Mesangial cell (primary cell): ENCODE measurements at places on chromosomes 5 and 9. TPM values are rescaled to one million over a fixed set of nuclear protein-coding genes. Genes with fewer than 3 reads are reported as not detected.

Gene CCL27
- total RNA-seq: 0.25 TPM in 1 of 2 replicates, not detected in the other

Gene MRPS2
- total RNA-seq: 67.8 and 85.9 TPM in 2 replicates

Gene SLC36A3
- total RNA-seq: not detected in 2 replicates

Gene HTR1A
- total RNA-seq: not detected in 2 replicates

Gene PCDHB9
- 0.25 TPM in 1 of 2 replicates, not detected in the other for total RNA-seq

Gene GPR150
- under 0.01 and 0.51 TPM in 2 replicates for total RNA-seq

Gene FCN2
- total RNA-seq: not detected in 2 replicates

Gene AGXT2
- total RNA-seq: not detected in 2 replicates

Gene CANX
- total RNA-seq: 198 and 259 TPM in 2 replicates
